ENCODE measurements at places on chromosomes 6 and 20. TPM values are rescaled to one million over a fixed set of nuclear protein-coding genes. Genes with fewer than 3 reads are reported as not detected.

DNA sequence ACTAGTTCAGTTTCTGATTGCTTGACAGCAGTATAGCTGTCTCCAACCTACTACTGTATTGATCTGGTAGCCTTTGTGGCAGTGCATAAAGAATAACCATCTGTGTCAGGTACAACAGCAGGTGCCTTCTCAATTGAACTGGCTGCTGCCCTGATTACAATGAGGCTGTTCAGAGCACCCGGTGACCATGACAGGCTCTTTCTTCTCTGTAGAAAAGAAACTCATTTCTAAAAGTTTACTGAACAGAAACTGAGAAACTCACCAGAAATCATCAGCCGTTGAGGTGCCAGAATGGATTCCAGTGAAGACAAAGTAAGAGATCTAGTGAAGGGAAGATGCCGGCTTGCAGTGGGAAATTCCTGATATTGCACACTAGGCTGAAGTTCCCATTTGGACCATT is 954.4 kb downstream of the PHF3 start:
- no peak for DNase-seq

DNA sequence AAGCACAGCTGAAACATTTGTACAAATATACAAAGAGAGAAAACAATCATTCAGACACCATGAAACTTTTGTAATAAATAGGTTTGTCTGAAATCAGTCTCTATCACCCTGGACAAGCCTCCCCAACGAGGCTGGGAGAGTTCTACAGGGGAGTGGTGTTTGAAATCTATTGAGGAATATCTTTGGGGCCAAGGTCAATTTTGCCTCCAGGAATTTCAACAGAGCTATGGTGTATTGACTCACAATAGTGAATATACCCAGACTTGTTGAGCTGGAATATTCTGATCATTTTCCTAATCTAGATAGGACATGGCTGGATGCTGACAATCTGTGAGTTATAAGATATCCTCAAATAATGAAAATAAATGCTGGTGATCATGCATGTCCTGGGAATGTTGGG is 51.5 kb upstream of the ENPP5 start:
- no peak for DNase-seq

- no peak for DNase-seq
Measured at GRCh38 chr6:24207413-24207812, 81.4 kb downstream of the NRSN1 start.

DNA sequence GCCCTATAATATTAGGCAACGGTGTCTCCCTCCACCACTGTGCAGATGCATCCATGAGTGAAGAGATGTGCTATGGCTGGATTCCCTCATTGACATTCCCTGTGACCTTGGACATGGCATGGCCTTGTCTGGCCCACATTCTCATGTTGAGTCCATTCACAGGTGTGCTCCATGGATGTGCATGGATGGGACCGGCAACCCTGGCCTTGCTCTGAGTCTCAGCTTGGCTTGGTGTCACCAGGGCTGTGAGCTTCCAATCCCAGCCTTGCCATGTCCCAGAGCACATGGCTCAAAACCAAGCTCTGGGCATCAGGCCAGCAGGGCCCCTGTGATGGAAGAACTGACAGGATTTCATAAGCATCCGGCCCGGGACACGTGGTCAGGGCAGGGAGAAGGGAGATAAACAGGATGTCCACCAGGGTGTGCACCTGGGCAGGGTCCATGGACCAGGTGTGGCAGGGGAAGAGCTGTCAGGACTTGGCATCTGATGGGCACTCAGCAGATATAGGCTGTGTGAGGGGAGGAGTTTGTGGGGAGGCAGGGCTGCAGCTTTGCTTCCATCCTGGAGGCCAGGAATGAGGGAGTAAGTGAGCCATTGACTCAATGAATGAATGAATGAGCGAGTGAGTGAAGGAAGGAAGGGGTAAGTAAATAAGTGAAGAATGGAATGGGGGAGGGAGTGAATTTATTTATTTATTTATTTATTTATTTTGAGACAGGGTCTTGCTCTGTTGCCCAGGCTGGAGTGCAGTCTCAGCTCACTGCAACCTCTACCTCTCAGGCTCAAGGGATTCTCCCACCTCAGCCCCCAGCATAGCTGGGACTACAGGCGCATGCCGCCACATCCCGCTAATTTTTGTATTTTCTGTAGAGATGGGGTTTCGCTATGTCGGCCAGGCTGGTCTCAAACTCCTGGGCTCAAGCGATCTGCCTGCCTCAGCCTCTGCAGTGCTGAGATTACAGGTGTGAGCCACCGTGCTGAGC is 15.7 kb downstream of the NRSN2 start:
- peak; percentile 91 for DNase-seq

- DNase-seq = no peak
Measured at GRCh38 chr6:152845421-152845820, 94.8 kb downstream of the VIP start.

DNA sequence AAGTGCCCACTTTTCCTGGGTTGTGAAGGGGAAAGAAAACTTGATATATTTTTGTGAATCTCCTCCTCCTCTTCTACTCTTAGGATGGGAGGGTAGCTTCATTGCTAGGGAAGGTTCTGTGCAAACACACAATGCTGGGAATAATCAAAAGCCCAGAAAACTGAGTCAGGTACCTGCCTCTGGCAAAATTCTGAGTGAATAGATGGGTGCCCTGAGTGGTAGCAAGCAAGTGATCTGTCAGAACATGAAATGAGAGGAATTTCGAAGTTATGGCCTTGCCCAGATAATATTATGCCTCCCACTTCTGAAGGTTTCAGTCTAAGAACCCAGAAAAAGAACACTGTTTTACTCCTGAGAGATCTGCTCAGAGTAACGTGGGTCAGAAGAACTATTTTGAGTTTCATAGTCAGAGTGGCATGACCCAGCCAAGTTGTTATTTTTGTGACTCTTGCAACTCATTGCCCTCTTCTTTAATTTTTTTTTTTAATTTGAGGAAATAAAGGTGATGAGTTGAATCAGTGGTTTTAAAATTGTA is 158.3 kb downstream of the BMP2 start:
- no peak for DNase-seq

DNA sequence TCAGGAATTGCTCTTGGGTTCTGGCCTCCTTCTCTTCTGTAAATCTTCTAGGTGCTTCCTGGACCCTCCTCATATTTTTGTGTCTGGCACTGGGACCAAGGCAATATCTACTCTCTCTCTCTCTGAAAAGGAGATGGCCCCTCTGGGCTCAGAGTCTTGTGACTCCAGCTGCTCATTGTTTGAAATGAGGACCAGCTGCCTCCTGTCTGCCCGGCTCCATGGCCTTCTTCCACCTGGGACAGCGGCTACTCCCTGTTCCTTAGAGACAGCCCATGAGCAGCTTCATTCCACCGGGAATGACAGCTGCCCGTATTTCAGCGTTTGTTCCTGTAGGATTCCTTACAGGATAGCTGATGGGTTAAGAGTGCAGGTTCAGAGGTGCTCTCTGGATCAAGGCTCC is 2.9 kb downstream of the TGM3 start:
- no peak for DNase-seq

- no peak for DNase-seq
Measured at GRCh38 chr6:165244524-165245247, 64.7 kb downstream of the C6orf118 start.

DNA sequence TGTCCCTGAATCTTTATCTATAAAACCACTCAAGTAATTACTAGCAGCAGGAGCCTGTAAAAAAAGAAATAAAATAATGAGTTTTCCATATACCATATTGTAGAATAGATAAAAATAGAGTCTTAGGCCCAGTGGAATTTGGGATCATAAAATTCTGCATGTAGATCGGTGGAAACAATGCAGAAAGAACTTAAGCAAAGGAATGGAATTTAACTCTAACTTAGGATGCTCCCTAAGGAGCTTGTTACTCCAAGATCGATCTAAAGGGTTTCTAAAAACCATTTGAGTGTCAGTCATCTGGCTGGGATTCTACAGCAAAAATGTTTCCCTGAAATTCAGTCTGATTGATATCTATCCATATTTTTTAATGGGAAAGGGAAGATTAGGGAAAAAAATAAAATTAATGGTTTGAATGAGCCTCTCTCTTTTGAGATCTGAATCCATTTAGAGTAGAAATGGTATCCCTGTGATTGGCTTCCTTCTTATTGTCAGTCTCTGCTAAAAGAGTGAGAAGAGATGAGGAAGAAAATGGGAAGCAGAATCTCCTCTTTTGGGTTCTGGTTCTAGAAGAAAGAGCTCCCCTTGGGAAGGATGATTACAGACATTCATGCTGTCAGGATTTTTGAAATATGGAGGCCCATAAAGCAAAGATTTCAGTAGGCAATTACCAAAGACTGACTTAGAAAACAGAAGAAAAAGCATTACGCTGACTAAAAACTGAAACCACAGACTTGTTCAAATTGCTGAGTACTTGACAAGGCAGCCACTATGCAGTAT is 564.3 kb upstream of the MARCKS start:
- DNase-seq = no peak

GRCh38 chr20:50594591-50595432 is 84.6 kb downstream of the PTPN1 start:
- DNase-seq = no peak

DNA sequence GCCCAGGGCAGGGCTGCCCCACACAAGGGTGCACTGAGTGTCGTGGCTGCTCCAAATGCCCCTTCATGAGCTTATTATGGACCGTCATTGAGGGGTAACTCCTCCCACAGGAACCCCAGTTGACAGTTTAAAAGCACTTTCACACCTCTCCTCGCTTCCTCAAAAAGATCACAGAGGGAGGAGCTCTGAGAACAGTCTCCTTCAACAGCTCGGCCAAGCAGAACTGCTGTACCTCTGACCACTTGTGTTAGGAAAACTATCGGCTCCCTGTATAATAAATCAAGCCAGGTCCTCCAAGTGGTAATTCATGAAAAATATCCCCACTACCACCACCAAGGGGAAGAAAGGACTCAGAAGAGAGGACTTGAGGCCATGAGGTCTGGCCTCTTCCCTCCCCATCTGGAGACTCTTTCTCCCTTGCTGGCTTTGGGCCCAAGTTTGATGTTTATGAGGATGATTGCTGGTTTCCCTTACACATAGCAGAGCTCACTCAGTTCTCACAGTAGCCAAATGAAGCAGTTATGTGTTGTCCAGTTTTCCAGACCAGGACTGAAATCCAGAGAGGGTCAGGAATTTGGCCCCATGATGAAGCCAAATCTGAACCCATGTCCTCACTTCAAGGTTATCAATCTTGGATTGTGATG is 8.7 kb downstream of the SNX21 start:
- DNase-seq = no peak

GRCh38 chr6:47187893-47188587 is 121.7 kb downstream of the TNFRSF21 start:
- DNase-seq = no peak

DNA sequence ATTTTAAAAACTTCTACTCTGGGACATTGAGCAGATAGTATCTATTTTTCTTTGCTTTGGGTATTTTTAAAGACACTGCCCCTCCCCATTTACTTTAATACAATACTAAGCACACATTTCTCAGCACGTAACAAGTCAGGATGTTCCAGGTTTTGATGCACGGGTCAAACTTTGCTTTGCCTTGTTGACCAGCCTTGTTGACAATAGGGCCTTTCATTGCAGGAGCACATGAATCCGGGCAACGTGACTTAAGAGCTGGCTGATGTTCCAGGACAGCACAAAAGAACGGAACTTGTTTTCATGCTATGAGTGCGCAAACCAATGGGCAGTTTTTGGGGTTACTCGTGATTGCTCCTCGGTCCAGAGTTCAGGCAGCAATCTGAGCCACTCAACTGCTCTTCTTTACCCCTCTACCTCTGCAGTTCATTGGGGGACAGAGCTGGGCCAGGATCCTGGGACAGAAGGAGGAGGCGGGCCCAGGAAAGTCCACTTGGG is 78.6 kb upstream of the SLC22A16 start:
- no peak for DNase-seq

DNA sequence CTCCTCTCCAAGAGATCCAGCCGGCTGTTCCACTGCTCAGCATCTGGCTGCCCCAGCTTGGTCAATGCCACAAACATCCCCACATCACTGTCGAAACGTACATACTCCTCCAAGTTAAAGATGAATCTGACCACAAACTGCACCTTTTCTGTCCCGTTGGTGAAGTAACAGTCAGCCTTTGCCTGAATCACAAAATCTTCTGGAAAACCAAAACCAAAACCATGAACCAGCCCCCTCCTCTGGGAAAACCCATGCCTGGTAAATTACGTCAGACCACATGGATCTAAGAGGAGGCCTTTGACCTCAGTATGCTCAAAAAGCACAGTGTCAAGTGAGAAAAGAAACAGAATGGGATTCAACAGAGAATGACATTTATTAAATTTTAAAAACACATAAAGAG is 1.7 kb downstream of the HLA-DOB start:
- DNase-seq = peak; percentile 9

GRCh38 chr6:134161041-134161440 is 108.6 kb upstream of the SLC2A12 start:
- peak; percentile 88 for DNase-seq

GRCh38 chr6:166841216-166841615 is 115.1 kb downstream of the RNASET2 start:
- DNase-seq = no peak

- no peak for DNase-seq
Measured at GRCh38 chr6:128368213-128368944, 152.0 kb downstream of the PTPRK start.

DNA sequence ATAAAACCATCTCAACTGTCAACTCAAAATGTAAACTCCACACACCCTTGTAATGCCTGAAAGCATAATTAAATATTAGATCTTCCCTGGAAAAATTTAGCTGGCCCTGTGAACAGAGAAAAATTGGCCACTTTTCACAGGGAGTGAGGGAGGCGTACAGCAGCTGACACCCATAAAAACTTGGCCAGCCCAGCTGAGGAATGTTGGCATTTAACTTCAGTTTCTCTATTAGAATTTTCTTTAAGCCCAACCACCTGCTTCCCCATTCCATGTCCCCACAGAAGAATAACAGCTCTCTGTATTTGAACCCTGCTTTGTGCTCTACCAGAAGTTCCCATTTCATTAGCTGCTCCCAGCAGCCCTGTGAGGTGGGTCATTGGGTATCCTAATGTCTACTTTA is 41.0 kb downstream of the PKHD1 start:
- peak; percentile 48 for DNase-seq

DNA sequence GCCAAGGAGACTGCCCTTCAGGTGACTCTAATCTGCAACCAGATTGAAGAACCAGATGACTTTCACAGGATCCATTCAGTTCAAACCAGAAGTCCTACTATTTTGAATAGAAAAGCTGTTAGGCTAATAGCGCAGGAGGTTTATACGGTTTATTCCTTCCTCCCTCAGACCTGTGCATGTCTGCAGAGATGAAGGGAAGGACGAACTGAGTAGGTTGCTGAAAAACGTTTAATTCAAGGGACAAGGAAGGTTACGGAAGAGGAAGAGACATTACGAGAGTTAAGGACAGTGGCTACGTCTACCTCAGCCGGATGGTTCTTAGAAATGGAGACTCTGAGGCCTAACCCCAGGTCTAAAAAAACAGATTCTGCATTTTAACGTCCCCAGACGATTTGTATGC is 978 bp downstream of the AURKA start:
- DNase-seq = no peak

The PLCB4 gene
- 159 TPM for total RNA-seq

The MRPS26 gene
- 31.2 TPM for total RNA-seq

The TRDN gene
- not detected for total RNA-seq

The NKX2-2 gene
- total RNA-seq = not detected

The IFNGR1 gene
- total RNA-seq = 143 TPM

The C6orf163 gene
- not detected for total RNA-seq

The WFDC5 gene
- not detected for total RNA-seq

The MBOAT1 gene
- 20.3 TPM for total RNA-seq

The CST2 gene
- total RNA-seq = not detected

Data from renal cortical epithelial cell (primary cell).